Amygdala (tissue), 56 donors: ENCODE measurements at places on chromosomes 2 and 18.

- DNase-seq = no peak
Measured at GRCh38 chr2:101597347-101597944, 100.1 kb upstream of the MAP4K4 start.

DNA sequence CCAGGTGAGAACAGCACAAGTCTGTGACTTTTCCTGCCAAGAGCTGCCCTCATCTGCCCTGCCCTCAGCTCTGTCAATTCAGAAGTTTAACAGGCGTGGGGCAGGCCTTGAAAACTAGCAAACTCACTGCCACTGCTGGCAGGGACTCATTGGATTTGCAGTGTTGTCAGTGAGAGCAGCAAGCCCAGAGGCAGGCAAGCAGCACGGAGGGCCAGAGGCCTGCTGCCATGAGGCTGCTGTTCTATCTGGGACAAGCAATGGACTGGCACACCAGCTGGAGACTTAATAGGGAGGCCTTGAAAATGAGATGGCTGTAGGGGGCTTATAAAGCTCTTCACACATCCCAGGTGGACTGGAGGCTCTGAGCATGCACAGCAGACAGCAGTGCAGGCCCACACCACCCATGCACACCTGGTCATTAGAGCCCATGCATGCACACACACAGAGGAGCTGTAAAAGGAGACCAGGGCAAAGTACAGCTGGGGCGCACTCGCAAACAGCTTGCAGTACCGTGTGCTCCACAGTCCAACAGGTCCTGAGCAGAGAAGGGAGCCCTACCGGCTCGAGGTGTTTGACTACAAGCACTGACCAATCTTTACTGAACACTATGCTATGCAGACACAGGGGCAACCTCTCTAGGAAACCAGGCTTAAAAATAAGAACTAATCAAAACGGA, 28.7 kb downstream of the MGAT4A start:
- peak; percentile 13 for DNase-seq

GRCh38 chr18:69222089-69222488, 178.6 kb upstream of the DOK6 start:
- no peak for DNase-seq

DNA sequence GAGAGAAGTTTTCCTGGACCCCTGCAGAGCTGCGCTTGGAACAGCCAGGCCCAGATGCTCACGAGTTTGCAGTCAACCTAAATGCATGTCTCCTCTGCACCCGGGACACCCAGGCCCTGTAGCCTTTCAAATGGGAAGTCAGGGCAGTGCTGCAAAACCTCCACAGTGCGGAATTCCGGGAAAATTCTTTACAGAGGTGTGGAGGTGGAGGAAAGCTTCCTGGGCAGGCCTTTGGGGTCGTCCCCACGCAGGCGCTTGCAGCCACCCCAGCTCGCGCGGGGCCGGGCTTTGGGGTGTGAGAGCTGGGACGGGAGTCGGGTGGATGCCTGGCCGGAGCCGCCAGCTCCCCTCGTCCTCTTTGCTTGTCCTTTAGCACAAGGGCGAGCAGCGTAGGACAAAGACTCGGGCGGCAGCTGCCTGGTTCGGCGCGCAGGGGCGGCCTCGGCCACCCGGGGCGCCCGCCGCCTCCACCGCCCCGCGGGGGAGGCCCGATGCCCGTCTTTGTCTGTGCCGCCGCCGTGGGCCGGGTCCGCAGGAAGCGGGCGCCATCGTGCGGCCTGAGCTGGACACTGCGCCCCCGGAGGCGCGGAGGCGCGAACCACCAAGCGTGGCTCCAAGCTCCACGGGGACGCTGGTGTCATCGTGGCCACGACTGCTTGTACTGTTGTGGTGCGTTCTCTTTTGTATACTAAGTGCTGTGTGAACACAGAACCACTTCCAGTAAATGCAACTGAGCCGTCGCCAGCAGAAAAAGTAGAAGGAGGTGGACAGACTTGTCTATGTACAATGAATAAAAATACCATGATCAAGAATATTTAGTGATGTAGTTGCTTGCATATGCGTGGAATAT, 28.2 kb upstream of the BCL11A start:
- peak; percentile 82 for DNase-seq

DNA sequence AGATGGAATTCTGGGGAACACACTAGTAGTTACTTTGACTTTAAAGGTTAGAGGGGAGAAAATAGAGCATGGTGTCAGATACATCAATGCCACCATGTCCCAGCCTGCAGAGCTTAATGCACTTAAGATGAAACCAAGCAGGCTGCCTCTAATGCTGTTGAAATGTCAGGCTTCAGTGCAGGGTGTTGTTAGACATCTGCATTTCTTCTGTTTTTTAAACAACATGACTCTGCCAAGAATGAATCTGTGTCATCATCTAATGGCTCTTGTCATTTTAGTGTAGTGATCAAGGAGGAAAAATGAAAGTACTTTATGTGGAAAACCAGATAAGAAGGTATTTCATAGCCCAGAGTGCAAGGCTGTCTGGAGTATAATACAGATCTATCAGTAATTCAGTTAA, 29.9 kb downstream of the LYPD1 start:
- no peak for DNase-seq

GRCh38 chr2:86174445-86174844, 20.8 kb downstream of the IMMT start:
- DNase-seq = no peak

GRCh38 chr2:96846825-96847224, 3.0 kb upstream of the ANKRD23 start:
- no peak for DNase-seq

GRCh38 chr2:191350826-191351225, 105.6 kb downstream of the MYO1B start:
- DNase-seq = no peak

- DNase-seq = no peak
Measured at GRCh38 chr2:216183462-216183861, 74.3 kb downstream of the XRCC5 start.

DNA sequence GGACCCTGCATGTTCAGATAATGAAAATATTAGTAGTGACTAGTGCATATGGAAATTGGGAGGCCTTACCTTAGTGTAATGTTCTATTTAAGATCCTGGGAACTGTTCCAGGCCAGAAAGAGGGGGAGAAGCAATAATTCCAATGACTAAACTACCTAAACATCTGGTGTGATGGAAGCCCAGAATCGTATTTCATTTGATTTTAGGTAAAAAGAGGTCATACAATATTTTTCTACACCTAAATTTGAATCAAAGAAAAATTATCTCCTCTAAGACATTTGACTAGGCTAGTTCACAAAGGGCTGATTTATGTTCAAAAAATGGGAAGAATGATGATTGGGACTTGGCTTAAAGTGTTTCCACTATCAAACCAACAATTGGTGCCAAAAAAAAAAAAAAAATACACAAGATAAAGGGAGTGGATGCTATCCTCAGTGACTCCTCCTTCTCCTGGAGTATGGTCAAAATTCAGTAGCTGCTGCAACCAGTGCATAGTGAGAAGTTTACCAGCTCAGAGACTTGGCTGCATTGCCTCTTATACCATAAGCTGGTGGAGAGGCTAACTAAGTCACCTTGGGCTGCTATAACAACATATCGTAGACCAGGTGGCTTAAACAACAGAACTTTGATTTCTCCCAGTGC, 1038.3 kb upstream of the ACVR2A start:
- DNase-seq = no peak

DNA sequence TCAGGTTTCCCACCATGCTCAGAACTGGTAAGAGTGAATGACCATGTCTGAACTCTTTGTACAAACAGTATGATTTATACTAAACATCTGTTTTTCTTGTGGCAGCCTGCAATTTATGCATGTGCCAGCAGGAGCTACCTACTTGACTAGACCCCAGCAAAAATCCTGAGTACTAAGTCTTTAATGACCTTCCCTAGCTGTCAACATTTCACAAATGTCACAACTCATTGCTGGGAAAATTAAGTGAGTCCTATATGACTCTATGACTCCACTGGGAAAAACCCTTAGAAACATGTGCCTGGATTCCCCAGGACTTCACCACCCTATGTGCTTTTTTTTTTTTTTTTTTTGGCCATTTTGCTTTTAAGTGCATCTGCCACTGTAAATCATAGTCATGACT, 1225.8 kb downstream of the SUCLG1 start:
- DNase-seq = no peak

- no peak for DNase-seq
Measured at GRCh38 chr2:57207191-57207590, 839.4 kb upstream of the VRK2 start.

GRCh38 chr2:119246884-119247843, 23.5 kb downstream of the STEAP3 start:
- DNase-seq = no peak

DNA sequence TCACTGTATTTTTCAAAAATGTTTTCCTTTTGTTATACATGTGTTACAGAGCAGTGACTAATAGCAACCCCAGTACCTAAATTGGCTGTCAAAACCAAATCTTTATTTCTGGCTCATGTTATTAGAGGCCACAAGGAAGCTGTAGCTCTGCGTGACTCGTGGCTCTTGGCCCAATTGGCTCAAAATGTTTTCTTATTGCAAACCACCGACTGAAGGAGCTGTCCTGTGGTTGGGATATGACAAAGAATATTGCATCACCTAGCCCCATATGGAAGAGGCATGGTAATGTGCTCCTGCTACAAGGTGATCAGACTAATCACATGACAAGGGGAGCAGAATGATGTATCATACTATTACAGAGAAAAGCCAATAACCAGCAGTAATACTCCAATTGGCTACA, 1058.5 kb downstream of the CBLN2 start:
- no peak for DNase-seq
